Frontal cortex (tissue), 4 donors: ENCODE measurements at places on chromosomes 4 and X. TPM values are rescaled to one million over a fixed set of nuclear protein-coding genes. Genes with fewer than 3 reads are reported as not detected.

TMEM144 gene
- 2.4 TPM for total RNA-seq

- DNase-seq = no peak
Measured at GRCh38 chr4:115841871-115842270, 728.5 kb upstream of the NDST4 start.

DNA sequence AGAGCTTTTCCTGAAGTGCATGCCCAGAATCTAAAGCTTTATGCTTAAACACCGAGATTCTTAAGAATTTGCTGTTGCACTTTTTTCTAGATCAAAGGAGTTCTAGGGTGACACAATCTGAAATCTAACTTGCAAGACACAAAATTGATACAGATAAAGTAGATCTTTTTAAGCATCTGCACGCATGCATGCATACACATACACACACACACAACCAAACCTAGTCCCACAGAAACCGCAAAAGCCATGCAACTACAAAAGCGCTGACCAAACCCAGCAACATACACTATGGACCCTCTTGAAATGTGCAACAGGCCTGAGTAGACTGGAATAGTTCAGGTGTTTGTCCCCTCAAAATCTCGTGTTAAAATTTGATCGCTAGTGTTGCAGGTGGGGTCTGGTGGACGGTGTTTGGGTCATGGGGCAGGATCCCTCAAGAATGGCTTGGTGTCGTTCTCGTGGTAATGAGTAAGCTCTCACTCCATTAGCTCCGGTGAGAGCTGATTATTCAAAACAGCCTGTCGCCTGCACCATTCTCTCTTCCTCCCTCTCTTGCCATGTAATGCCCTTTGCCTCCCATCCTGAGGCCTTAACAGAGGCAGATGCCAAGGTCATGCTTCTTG is 52.7 kb downstream of the IRF2 start:
- DNase-seq = no peak

GAB3 gene
- total RNA-seq = 0.82 TPM

RASGEF1B gene
- 48.1 TPM for total RNA-seq

- no peak for DNase-seq
Measured at GRCh38 chr4:1409491-1410425, 3.5 kb upstream of the NKX1-1 start.

GRCh38 chrX:107448998-107449835 is at the start of gene FRMPD3:
FRMPD3 (plus strand) TSS chrX:107449652; CDS start chrX:107526589, 76,937 bp downstream.
- DNase-seq = no peak

ANAPC10 gene
- total RNA-seq = 29.3 TPM

GRCh38 chr4:145760961-145761929 is 81.3 kb downstream of the C4orf51 start:
- no peak for DNase-seq

- no peak for DNase-seq
Measured at GRCh38 chrX:153882557-153882956, 3.4 kb downstream of the L1CAM start.

GRCh38 chr4:76767983-76768382 is 130.0 kb downstream of the SOWAHB start:
- DNase-seq = no peak

DNA sequence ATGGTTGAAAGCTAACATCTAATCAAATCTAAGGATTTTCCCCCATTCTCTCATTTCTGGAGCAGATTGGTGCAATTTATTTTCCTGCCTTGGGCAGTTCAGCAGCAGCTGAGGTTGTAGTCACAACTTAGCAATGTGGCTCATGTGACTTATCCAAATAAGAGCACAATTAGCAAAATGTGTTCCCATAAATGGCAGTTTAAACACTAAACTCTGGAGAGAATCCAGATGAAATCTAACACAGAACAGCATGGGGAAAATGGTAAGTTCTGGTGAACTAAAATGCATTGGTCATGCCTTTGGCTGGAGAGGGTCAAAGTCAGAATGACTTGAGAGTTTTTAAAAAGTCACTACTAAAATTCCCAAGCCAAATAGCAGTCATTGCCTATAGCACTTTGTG is 422.6 kb upstream of the DIPK2B start:
- DNase-seq = no peak

PAGE4 gene
- not detected for total RNA-seq

MAML3 gene
- total RNA-seq = 7.7 TPM

TXK gene
- 0.41 TPM for total RNA-seq

DNA sequence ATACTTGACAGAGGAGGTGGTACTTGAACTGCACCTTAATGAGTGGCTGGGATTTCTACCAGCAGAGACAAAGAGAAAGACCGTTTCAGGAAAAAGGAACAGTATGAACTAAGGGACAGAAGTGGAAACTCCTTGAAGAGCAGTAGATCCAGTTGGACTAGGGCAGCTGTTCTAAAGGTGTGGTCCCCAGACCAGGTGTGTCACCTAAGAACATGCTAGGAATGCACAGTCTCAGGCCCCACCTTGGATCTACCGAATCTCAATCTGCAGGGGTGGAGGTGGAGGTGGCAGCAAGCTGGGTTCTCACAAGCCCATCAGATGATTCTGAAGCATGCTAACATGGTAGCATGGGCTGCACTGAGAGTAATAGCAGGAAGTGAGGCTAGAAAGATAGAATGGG is 22.3 kb downstream of the DAPP1 start:
- DNase-seq = no peak

GRCh38 chrX:41823402-41823801 is 99.4 kb downstream of the GPR82 start:
- no peak for DNase-seq

DNA sequence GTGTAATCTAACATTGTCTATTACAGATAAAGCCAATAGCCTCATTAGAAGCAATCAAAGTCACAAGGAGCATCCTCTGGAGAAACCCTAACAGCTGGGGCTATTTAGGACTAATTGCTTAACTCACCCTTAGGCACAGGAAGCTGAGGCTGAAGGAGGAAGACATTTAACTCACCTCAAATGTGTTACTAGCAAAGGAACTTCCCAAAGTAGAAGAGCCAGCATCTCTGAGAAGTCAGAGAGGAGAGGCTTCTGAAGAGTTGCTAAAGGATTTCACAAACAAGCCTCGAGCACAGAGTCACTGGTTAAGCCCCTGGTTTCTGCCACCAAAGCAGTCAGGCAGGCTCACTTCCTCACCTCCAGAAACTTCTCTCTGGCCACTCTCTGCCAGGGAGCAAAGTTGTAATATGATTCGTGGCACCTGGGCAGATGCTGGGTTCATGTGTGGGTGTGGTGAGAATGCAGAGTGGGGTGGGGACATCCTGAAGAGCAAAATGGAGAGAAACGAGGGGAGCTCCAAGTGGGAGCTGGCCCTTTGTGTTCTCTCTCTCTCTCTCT is 201.3 kb downstream of the HS6ST2 start:
- no peak for DNase-seq

- DNase-seq = no peak
Measured at GRCh38 chr4:146490106-146490505, 31.6 kb downstream of the SLC10A7 start.

CXCL11 gene
- total RNA-seq = not detected

GRCh38 chr4:38820329-38821061 is 15.9 kb upstream of the TLR1 start:
- DNase-seq = no peak
